Urinary bladder (tissue), 4 donors: ENCODE measurements at places on chromosomes 12 and 14. TPM values are rescaled to one million over a fixed set of nuclear protein-coding genes. Genes with fewer than 3 reads are reported as not detected.

GRCh38 chr14:101090976-101091375 lies 187.5 kb upstream of the RTL1 start:
- DNase-seq = no peak

GRCh38 chr14:22802860-22803686 lies 12.2 kb downstream of the SLC7A7 start:
- no peak for DNase-seq

DNA sequence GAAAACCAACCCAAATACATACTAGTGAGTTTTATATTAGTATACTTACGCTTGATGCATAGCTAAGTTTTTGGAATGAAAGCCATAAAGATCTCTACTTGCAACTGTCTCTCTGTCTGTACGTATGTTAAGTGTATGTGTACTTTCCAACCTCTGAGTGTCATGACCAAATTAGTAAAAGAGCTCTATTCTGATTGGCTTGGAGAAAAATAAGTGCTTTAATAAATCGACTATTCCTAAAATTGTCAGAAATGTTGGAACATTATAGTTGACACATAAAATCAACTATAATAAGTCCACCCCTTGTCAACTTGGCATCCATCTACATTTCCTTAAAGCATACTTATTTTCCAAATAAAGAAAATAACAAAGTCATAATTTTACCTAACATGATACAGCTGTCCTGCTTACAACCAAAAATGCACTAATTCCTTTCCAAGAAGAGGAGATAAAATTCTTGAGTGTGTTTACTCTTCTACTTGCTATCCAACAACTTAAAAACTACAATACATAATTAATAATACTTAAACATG lies 507.4 kb upstream of the ATP2B1 start:
- no peak for DNase-seq

DNA sequence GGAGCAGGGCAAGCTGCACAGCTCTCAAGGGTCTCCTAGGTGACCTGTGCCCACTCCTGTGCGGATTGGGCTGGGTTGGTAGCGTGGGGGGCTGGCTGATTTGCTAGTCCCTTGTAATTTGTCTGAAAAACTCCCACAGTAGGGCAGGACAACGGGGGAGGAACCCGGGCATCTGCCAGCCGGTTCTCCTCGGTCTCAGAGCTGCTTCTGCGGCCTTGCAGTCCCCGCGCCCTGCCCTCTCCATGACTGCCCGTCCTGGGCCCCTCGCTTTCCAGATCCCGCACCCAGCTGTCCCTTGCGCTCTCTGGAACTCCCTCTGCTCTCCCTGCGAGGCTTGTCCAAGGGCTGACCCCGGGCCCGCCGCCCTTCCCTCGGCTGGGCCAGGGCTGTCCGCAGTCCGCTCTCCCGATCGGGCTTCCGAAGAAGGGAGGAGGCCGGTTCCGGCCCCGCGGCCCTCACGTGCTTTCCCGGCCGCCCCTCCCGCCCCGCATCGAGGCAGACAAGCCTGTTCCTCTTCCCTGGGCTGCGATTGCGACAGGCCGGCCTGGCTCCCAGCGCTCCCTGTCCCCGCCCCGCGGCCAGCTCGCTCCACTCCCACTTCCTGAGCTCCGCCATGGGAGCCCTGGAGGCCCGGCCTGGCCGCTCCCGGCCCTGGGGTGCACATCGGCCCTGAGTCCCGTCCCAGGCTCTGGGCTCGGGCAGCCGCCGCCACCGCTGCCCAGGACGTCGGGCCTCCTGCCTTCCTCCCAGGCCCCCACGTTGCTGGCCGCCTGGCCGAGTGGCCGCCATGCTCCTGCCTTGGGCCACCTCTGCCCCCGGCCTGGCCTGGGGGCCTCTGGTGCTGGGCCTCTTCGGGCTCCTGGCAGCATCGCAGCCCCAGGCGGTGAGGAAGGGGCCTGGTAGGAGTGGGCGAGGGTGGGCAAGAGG lies at the start of gene LTBR:
Gene LTBR (plus strand): TSS at position 591 of the 927 bp plus-strand sequence. CDS start 197 bp downstream, at position 788.
- peak; percentile 76 for DNase-seq

DNA sequence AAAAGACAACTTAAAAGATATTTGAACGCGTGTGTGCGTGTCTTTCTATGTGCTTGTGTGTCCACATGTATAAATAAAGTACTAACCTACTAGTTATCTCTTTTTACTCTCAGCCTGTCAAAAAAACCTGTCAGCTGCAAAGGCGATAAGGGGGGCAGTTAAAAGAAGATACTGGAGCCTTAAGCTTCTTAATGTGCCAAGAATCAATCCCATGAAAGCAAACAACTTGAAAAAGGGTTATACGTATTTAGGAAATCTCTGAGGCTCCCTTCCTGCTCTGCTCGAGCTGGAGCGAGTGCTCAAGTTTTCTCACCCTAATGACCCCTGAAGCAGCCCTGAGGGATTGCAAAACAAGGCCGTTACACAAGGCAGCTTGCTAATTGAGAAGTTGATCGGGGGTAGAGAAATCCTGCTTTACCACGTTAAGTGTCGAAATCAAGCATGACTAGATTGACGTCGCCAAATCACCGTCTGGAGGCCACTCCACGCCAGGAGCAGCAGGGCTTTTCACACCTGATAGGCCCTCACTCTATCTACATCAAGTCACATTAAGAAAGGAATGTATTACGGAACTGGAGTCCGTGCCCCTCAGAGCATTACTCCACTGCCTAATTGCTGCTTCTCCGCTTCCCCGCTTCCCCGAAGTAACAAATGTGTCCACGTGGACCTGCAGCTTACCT lies 32.4 kb downstream of the LMO3 start:
- no peak for DNase-seq

GRCh38 chr12:4320497-4320852 lies 538 bp upstream of the TIGAR start:
- DNase-seq = no peak

DNA sequence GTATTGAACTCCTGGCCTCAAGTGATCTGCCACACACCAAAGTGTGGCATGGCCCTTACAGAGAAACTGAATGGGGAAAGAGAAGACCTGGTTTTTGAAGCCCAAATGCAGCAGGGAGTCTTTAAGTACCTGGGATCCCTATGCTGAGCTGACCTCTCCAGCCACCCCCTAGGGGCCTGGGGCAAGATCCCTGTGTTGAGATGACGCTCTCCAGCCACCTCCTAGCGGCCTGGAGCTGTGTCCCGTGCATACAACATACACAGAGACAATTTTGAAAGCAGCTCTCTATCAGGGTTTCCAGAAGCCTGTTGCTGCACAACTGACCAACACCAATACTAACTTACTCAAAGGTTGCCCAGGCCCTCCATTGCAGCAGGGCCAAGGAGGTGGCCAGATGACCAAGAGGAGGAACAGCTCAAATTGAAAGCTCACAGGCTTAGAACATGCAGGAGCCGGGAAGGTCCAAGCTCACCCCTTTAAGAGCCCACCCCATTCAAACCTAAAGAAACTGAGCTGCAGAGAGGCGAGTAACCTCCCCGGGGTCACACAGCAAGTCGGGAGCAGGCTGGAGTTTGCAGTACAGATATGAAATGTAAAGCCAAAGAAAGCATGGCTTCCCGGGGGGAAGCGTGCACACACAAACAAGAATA lies 31.5 kb downstream of the TTC7B start:
- no peak for DNase-seq

The TAS2R9 gene
- 0.37 TPM for total RNA-seq

GRCh38 chr14:97848317-97848980 lies 1051.3 kb downstream of the VRK1 start:
- no peak for DNase-seq
